ENCODE measurements at places on chromosomes 12 and 14.

- no peak for DNase-seq
Observed at GRCh38 chr12:98828802-98829600, 183.9 kb downstream of the APAF1 start.

DNA sequence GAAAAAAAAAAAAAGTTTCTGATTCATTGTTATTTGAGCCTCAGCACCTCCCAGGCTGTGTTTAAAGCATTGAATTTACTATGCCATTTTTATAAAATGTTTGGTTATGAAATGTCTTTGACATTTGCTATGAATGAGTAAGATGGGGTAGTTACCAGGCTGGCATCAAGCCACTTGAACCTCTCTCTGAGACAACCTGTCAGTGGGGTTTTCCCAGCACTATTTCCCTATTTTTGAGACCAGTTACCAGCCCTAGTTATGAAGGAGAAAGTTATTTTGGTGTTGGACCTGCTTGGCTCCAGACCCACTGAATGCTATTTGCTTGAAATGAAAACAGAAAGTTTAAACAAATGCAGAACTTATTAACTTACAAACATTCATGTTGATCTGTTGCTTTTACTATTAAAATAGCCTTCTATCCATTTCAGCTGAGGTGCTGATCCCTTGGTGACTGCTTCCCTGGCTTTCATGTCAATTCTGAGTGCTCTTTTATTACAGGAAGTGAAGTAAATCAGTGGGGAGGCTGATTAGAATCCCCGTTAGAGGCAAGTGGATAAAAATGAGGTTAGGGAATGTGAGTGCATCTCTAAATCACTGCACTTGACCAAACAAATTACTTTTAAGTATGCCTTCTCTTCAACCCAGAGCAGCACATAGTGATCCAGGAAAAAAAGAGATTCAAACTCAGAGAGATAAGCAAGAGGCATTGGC lies 37.8 kb downstream of the LLPH start:
- DNase-seq = no peak

- no peak for DNase-seq
Observed at GRCh38 chr14:99971941-99972747, 93.1 kb upstream of the EVL start.

- no peak for DNase-seq
Observed at GRCh38 chr12:116065606-116066005, 211.9 kb downstream of the MED13L start.

- DNase-seq = no peak
Observed at GRCh38 chr12:6463216-6463615, 7.3 kb downstream of the VAMP1 start.

DNA sequence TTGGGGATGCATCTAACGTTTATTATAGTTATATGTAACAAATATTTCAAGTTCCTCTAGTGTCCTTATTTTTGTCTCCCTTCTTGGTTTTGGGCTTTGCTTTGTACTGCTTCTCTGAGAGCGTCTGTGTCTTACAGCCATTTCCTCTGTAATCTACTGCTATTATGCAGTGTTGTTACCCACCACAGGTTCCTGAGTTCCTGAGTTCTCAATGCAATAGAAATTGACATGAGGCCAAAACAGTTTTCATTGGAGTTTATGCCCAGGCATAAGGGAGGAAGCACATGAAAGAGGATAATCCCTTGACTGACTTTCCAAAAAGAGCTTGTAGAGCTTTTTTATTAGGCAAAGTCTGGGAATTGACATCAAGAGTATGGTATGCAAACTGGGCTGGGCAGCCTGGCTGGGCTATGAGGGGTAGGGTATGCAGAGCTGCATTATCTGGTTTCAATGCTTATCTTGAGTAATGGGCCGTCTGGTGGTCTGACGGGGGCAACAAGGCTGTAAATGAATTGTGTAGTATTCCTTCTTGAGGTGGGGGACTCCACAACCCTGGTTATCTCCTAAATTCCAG lies 722.5 kb upstream of the ATXN7L3B start:
- DNase-seq = no peak

DNA sequence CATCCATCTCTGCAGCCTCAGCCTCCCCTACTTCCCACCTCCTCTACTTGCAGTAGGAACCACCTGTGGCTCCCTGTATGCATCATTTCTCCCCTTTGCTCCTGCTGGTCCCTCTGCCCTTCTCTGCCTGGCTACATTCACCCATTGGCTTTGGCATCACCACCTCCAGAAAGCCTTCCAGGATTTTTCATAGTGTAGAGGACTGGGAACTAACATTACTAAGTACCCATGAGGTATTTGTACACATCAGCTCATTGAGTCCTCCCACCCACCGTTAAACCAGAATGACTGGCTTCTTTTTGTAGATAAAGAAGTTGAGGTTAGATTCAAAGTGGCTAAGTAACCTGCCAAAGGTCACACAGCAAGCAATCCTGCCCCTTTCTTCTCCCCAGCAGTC lies 17.1 kb downstream of the SYNE3 start:
- DNase-seq = no peak

- no peak for DNase-seq
Observed at GRCh38 chr14:31340297-31341063, 79.9 kb downstream of the HEATR5A start.

GRCh38 chr14:88142997-88143396 lies 138.1 kb downstream of the GPR65 start:
- no peak for DNase-seq

DNA sequence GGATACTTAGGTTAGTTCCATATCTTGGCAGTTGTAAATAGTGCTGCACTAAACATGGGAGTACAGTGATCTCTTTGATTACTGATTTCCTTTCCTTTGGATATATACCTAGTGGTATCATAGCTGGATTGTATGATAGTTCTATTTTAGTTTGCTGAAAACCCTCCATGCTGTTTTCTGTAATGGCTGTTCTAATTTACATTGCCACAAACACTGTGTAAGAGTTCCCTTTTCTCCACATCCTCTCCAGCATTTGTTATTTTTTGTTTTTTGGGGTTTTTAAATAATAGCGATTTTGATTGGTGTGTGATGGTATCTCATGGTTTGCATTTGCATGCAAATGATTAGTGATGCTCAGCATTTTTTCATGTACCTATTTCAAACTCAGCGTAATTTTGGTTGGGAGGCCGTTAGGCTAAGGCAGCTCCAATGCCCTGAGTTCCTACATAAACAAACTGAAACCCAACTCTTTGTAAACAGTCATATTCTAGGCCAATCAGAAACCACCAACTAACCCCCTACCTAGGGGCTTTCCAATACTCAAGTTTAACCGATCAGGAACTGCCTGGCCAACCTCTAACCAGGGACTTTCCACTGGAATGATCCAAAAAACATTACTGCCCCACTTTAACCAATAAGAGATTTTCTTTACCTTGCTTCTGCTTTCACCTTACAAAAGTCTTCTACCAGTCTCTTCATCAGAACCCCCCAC lies 171.6 kb downstream of the FBXL14 start:
- no peak for DNase-seq

DNA sequence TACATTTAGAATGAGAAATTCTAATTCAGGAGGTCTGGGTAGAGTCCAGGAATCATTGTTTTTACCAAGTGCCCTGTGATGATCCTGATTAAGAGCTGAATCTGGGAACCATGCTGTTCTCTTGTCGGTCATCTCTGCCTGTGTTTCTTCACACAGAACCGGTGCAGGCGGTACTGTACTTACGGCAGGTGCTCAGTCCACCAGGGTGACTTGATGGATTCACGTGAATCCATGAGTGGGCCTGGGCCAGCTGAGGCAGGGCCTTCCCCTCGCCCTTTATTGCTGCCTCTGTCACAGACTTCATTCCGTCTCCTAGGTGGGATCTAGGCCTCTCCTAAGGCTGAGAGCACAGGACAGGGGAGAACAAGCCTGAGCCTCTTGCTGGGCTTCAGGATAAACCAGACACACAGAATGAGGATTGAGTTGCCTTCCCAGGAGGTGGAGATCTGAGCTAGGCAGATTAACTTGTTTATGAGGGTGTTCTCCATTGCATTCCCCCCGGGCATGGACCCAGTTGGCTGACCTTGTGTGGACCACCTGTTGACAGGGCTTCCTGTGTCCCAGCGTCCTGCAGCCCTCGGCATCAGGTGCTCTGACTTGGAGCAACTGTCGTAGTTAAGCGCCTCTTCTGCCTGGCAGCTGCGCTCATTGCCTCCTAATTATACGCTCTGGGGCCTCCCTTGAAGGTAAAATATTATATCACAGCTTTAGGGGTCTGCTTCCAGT lies 42.1 kb downstream of the B4GALNT3 start:
- no peak for DNase-seq

DNA sequence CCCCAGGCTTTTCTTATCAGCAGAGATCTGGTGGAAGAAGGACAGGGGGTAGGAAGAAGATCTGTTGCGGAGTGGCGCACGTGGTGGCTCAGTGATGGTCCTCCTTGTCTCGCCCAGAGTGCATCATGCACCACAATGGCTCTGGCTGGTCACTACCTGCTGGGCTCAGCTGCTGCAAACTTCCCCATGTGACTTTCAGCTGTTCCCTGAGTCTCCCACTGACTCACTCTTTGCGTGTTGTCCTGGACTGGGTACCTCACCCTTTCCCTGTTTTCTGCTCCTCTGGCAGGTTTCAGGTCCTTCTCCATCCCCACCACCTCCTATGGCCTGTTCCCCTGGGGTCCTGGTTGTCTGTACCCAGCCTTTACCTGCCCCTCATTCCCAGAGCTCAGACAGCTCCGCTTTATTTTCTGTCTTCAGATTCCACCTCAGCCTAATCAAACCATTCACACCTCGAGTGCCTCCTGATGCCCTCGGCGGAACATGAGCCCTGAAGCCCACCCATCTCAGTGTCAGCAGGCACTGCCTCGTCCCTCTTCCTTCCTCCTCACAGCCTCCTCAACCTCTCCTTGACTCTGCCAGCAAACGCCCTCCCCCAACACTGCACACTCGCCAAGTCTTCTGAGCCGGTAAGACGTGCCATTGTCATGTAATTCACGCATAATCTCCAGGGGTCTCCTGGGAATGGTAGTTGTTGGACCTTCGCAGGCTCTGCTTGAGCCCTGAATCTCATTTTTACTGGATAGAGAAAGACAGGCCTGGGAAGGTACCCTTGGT lies 1.8 kb downstream of the C1R start:
- DNase-seq = no peak

- no peak for DNase-seq
Observed at GRCh38 chr12:524167-524951, 64.6 kb downstream of the B4GALNT3 start.

DNA sequence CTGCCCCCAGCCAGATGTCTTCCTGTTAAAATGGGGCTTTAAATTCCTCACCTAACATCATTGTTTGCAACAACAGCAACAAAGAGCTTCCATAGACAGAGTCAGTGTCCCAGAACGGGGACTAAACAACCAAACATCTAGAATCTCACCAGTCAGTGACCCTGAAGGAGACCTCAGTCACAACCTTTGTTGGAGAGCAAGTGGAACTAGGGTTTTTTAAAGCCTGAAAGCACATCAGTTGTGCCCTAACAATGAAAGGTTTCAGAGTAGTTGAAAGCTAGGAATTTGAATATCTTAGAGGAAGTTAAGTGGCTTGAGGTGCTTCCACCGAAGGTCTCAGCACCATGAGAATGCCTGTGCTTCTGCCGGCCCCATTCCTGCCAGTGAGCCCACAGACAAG lies 5.0 kb upstream of the ALDH2 start:
- no peak for DNase-seq

GRCh38 chr12:2112401-2112800 lies 59.6 kb downstream of the CACNA1C start:
- no peak for DNase-seq

Data from activated gamma-delta T cell treated with Interleukin-2 at 50 U/mL for 16 hours (primary cell).